ENCODE measurements at places on chromosomes 13 and 19. TPM values are rescaled to one million over a fixed set of nuclear protein-coding genes. Genes with fewer than 3 reads are reported as not detected.

Gene OR7A17
- not detected for total RNA-seq

Gene SIGLEC7
- total RNA-seq: not detected

Gene CEACAM16
- total RNA-seq: 0.13 TPM

Gene ZNF730
- total RNA-seq: not detected

Gene PRX
- total RNA-seq: 1.3 TPM

Gene CLEC17A
- not detected for total RNA-seq
